ENCODE measurements at places on chromosomes 7 and 10.

GRCh38 chr10:124680675-124681074 is 63.5 kb downstream of the FAM53B start:
- peak; percentile 87 for DNase-seq

GRCh38 chr7:2955269-2955668 is 88.4 kb downstream of the CARD11 start:
- DNase-seq, result no peak

DNA sequence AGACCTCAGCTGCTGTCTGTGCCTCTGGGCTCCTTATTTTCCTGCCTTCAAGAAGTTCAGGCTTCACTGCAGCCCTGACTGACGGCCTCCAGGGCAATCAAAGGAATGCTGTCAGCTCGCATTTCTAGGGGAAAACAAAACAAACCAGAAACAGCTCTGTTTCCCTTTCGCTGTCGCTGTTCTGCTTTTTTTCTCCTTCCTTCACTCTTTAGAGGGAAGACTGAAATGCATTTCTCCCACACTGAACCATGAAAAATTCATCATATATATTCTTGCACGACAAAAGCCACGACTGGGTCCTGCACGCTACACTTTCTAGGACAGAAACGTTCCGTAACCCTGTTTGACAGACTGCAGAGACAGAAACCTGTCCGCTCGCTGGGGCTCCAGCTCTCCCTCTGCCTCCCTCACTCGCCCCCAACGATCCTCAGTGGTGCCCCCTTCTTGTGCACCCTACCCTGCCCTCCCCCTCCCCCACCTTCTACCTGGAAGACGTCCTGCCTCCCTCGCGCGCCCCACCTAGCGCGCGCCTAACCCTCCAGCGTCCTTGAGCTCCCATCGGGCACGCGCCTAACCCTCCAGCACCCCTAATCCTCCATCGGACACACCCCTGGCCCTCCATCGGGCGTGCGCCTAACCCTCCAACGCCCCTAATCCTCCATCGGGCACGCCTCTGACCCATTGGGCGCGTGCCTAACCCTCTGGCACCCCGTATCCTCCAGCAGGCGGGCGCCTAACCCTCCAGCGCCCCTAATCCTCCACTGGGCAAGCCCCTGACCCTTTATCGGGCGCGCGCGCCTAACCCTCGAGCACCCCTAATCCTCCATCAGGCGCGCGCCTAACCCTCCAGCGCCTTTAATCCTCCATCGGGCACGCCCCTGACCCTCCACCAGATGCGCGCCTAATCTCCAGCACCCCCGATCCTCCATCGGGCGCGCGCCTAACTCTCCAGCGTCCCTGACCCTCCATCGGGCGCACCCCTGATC is 37.1 kb downstream of the SVOPL start:
- peak; percentile 3 for DNase-seq

DNA sequence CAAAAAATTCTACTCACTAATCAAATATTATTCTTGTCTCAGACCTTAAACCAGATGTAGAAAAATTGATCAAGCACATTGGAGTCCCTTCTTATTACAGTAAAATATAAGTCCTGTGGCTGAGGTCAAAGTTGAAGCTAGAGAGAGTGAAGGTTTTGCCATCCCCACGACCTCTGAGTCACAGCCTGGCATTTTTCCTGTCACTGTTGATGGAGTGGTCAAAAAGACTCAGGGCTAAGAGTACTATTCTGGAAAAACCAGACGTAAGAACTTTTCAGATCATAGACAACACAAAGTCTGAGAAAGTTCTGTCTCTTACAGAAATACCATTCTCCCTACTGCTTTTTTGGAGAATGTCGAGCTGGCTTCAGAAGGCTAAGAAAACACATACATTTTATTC is 323.7 kb upstream of the ANKRD30A start:
- DNase-seq, result no peak

GRCh38 chr10:70417568-70417967 is 13.6 kb downstream of the EIF4EBP2 start:
- DNase-seq, result no peak

GRCh38 chr10:114206902-114207301 is 27.7 kb downstream of the TDRD1 start:
- no peak for DNase-seq

GRCh38 chr7:74373536-74373935 is 80.2 kb upstream of the GTF2IRD1 start:
- no peak for DNase-seq

- DNase-seq, result no peak
Measured at GRCh38 chr7:68432585-68432984, 1165.7 kb upstream of the AUTS2 start.

- no peak for DNase-seq
Measured at GRCh38 chr10:116055252-116055916, 217.6 kb downstream of the GFRA1 start.

DNA sequence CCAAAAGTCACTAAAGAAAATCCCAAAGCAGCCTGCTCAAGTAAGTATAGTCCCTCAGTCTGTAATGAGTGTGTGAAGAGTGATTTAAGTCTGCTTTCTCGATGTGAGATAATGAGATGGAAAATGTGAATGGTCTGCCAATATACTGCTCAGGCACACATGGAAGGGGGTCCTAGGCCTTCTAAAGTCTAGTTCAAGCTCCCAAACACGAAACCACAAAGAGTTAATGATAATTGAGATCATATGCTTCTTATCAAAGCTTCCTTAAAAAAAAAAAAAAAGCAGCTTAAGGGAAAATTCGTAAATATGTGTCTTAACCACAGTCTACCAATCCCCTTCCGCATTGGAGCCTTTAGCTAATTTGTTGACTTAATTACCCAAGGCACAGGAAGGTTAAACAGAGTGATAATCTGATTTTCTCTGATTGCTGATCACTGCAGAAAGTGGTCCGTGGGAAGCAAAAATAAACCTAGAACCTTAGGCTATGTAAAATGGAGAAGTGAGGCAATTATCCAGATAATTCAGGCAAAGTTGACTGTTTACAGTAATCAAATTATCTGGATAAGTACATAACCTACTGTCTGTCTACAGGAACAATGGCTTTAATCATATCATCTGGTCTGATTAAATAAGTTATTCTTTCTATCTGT is 172.9 kb downstream of the MBL2 start:
- DNase-seq, result no peak

GRCh38 chr10:104246976-104247375 is 7.7 kb upstream of the GSTO1 start:
- DNase-seq, result peak; percentile 76

- peak; percentile 53 for DNase-seq
Measured at GRCh38 chr10:30782537-30783461, 153.2 kb upstream of the LYZL2 start.

- DNase-seq, result no peak
Measured at GRCh38 chr7:27161721-27162560, 3.4 kb downstream of the HOXA9 start.

- DNase-seq, result no peak
Measured at GRCh38 chr10:11655836-11656235, 44.4 kb upstream of the USP6NL start.

- DNase-seq, result no peak
Measured at GRCh38 chr7:7895004-7895650, 73.5 kb upstream of the GLCCI1 start.

GRCh38 chr10:131081786-131082185 is 229.7 kb downstream of the TCERG1L start:
- DNase-seq, result no peak

- no peak for DNase-seq
Measured at GRCh38 chr10:131516285-131516684, 204.8 kb upstream of the TCERG1L start.

DNA sequence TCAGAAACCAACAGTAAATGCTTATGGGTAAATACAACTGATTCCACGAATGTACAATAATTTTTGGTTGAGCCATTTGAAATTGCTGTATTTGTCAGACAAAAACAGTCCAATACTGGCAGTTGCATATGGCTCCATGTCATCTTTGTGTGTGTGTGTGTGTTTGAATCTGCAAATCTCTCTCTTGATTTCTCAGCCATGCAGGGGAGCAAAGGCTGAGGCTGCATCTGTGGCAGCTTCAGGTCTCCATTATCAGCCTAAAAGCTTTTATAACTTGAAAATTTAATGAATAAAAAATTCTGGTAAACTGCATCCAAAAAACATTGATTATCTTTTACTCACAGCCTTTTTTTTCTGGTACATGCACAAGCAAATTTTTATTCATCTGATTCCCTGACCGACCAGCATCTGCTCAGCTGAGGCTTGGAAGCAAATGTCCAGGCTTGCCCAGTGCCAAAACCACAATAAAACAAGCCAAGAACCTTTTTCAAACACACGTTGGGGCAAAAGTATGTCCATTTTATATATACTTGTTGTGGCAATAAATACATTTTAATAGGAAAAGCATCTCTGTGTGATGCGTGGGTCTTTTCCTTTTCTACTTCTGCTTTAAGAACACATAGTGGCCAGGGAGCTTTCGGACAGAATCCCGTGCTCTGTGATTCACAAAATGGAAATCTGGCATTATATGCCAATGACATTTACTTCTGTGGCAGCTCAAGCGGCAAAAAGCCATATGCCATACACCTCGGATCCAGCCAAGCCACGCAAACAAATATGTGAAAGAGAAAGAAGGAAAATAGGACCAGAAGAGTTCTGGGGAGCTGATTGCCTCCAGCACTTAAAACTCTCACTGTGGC is 275.6 kb upstream of the AOAH start:
- DNase-seq, result no peak

- no peak for DNase-seq
Measured at GRCh38 chr7:732556-732955, 5.5 kb upstream of the PRKAR1B start.

DNA sequence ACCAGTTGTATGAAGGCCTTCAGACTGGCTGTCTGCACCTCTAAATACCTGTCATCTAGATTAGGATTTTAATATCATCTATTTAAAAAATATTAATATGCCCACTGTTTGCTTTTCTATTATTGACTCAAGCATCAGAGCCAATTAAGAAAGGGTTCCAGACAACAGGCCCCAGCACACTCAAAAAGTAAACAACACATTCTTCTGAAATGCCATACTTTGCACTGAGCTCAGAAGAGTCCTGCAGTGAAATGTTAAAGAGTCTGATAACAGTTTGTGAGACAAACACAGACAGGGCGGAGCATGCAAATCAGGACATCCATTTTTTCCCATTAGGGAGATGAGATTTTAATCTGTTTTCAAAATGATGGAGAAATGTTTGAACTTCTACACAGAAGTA is 45.9 kb upstream of the KLF6 start:
- DNase-seq, result no peak

DNA sequence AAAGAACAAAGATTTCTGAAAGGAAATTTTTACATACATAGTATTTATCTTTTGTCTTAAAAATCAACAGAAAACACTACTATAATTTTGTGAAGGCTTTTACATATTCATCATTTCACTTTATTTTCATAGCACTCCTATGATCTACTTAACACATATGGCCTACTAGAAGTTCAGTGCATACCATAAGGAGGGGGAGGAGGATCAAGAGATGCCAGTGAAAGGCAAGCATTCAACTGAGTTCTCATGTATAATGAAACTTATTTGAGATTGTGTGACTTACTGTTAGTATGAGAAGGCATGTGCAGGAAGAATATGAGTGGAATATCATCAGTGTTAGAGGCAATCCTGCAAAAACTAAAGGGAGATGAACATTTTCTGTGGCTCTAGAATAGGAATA is 10.6 kb downstream of the BRAF start:
- DNase-seq, result no peak

DNA sequence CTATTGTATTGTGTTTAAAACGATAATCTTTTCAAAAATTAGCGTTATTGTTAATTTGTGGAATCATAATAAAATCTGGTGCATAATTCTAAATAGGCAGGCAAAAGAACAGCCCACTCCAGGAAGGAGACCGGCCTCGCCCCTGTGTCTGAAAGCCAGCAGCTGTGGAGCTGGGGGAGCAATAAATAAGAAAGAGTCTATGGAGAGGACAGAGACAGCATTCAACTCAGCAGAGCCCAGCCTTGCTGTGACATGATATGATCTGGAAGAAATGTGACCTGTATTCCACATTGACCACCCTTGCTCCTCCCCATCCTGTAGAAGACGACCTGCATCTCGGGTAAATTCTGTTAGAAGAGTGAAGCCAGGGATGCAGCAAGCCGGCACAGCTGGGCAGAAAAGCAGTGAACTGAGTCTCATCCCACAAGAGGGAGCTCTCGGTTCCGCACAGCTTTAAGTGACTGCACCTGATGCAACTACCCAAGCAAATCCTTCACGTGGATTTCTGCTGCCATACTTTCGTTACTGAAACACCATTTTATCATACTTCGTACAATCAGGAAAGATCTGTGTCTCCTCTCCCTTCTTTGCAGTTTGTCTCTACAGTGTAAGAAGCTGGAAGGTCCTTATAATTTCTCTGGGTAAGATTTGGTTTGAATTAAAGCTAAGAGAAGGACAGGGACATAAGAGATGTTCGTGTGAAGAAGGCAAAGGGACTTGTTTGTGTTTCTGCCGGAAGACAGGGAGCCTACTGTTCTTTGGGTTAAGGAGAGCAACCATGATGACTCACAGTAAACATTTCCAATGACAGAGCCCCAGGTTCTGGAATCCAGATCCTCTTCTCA is 427.1 kb downstream of the GPAM start:
- no peak for DNase-seq

- DNase-seq, result no peak
Measured at GRCh38 chr7:118057404-118057803, 126.6 kb upstream of the LSM8 start.

DNA sequence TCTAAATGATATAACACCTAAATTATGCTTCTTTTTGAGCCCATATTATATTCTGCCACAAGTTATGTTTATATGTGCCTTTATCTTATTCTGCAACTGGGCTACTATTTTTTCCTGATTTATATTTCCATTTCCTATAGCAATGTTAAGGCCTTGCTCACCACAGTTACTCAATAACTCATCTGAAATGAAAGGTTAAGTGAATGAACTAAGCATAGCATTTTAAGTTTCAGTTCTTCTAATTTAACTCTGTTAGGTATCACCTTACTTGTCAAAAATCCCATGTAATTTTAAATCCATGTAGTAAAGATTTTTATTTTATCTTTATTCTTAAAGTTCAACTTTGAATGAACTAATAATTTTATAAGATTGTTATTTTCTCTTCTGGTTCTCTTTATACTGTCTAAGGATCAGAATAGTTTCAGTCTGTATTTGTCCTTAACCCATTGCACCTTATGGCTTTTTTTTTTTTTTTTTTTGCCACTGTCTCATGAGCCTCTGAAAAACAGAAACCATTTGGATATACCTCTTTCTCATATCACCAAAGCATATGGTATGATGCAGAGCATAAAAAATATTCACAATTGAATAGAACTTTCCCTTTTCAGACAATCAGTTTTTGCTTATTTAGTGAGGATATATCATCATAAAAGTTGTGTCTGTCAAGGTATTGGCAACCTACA is 301.8 kb upstream of the ZWINT start:
- no peak for DNase-seq

DNA sequence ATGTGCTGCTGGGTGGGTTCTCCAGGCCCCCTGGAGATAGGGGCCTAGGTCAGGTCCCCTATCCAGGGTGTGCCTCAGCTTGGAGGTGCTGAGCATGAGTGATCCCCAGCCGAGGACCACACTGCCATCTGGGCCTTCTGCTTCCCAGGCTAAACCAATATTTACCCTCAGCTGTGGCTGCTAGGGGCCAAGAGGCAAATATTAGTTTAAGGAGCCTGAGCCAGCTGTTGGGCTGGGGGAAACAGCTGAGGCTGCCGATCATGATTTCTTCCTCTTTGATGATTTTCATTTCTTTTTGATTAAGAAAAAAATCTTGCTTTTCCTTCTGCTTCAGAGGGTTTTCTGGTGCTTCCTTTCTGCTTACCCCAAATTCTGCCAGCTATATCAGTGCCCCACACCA is 83.4 kb downstream of the NEURL1 start:
- no peak for DNase-seq

- no peak for DNase-seq
Measured at GRCh38 chr10:58665361-58665760, 152.7 kb downstream of the BICC1 start.

GRCh38 chr7:116552602-116553001 is 27.8 kb downstream of the CAV1 start:
- DNase-seq, result no peak

Data from MV-4-11 (cell line).